ENCODE measurements at places on chromosomes 3 and 15. TPM values are rescaled to one million over a fixed set of nuclear protein-coding genes. Genes with fewer than 3 reads are reported as not detected.
A peak's percentile ranks its signal among the peaks of the same experiment; 100 is the strongest.

Gene RASL12
- 3.7 TPM for total RNA-seq

- no peak overlapping the region for H3K4me3 ChIP-seq
- H3K4me1 ChIP-seq: peaks cover 2% of the 10 kb centered on the region
- peaks cover 38% of the 10 kb centered on the region for H3K27me3 ChIP-seq
- no peak for DNase-seq
- H3K27ac ChIP-seq: no peak overlapping the region
- H3K36me3 ChIP-seq: no peaks in the 10 kb centered on the region
These were observed 15.7 kb upstream of the AEN start for GRCh38 chr15:88605189-88606069.

DNA sequence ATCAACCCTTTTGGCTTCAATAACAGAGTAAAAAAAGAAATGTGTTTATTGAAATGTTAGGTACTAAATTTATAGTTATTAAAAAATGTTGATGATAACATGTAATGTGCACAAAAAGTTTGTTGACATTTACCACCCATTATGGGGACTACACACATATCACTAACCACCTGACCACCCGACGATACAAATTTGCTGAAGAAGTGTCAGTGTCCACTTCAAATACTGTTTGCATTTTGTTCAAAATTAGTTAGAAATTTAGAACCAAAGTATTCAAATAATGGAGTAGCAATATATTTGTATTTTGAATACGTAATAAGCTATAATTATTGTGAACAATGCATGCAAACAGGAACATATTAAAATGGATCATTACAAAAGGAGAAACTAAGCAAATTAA lies 54.4 kb downstream of the KCNH8 start:
- no peaks in the 10 kb centered on the region for H3K4me1 ChIP-seq
- no peak overlapping the region for H3K27ac ChIP-seq
- no peaks in the 10 kb centered on the region for H3K27me3 ChIP-seq

Gene HESX1
- total RNA-seq: not detected

Gene PRR23E
- not detected for total RNA-seq

Gene ILDR1
- not detected for total RNA-seq

Gene SUCNR1
- 0.20 TPM for total RNA-seq

DNA sequence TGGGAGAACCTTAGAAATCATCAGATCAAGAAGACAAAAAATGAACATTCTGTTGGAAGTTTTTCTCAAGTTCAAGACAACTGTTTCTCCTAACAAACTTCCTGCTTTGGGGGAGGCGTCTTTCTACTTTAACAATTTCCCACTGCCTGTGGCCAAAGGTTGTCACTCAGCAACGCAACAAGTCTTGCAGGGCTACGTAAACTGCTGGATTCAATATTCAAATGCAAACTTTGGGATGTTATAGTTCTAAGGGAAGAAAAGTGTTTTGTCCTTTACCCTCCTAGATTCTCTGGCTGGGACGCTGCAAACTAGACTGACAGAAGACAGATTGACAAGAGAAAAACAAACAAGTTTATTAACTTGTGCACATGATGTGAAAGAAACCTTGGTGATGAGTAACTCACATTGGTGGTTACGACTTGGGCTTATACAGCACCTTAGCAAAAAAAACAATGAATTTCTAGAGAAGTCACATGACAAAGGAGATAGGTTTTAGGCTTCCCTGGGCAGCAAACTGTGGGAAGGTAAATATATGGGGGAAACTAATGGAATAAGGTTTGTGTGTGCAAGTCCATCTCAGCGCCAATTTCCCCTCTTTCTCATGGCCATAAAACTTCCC lies 34.0 kb upstream of the ARPIN start:
- H3K4me1 ChIP-seq: peaks cover 4% of the 10 kb centered on the region
- DNase-seq: no peak
- H3K27ac ChIP-seq: no peak overlapping the region
- no peak overlapping the region for H3K4me3 ChIP-seq

- no peaks in the 10 kb centered on the region for H3K27me3 ChIP-seq
- H3K27ac ChIP-seq: no peak overlapping the region
- H3K36me3 ChIP-seq: no peaks in the 10 kb centered on the region
- H3K4me3 ChIP-seq: no peak overlapping the region
- DNase-seq: no peak
- H3K4me1 ChIP-seq: peaks cover 4% of the 10 kb centered on the region
These were observed 130.2 kb upstream of the COL8A1 start for GRCh38 chr3:99508191-99508590.

Gene PRTG
- total RNA-seq: 0.71 TPM

Gene SLC51A
- total RNA-seq: not detected

Gene GOLGA8S
- total RNA-seq: not detected

- DNase-seq: no peak
- no peaks in the 10 kb centered on the region for H3K4me1 ChIP-seq
- no peaks in the 10 kb centered on the region for H3K36me3 ChIP-seq
- H3K27ac ChIP-seq: no peak overlapping the region
These were observed 36.7 kb upstream of the LHFPL4 start for GRCh38 chr3:9590282-9590791.

DNA sequence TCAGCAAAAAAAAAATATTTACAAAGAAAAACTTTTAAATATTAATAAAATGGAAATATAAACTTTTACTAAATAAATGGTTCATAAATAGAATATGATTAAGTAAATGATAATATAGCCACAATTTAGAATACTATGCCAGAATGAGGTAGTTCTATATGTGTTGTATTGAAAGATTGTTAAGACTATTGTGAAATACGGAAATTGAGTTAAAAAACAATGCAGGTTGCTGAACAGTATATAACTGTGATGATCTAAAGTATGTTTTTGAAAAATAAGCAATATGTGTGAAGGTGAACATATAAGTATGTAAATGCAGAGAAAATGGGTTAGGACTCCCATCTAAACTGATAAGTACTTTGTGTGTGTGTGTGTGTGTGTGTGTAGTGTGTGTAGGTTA lies 1.2 kb downstream of the ZNF35 start:
- H3K27ac ChIP-seq: no peak overlapping the region
- no peaks in the 10 kb centered on the region for H3K27me3 ChIP-seq
- no peak for DNase-seq
- peaks cover 43% of the 10 kb centered on the region for H3K36me3 ChIP-seq

DNA sequence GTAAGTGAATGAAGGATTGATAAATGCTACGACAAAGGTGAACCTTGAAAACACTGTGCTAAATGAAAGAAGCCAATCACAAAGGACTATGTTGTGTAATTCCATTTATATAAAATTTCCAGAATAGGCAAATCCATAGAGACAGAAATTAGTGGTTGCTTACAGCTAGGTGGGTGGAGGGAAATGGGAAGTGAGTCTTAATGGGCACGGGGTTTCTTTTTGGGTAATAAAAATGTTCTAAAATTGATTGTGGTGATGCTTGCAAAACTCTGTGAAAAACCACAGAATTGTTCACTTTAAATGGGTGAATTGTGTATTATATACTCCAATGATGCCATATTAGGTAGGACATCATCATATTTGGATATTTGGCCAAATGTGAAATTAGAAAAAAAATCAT lies 20.9 kb upstream of the TEX9 start:
- no peak overlapping the region for H3K27ac ChIP-seq
- no peak for DNase-seq
- no peaks in the 10 kb centered on the region for H3K27me3 ChIP-seq
- H3K4me1 ChIP-seq: no peaks in the 10 kb centered on the region

Gene WDR73
- total RNA-seq: 11.7 TPM

- H3K4me1 ChIP-seq: no peaks in the 10 kb centered on the region
- no peak overlapping the region for H3K27ac ChIP-seq
- no peaks in the 10 kb centered on the region for H3K27me3 ChIP-seq
- DNase-seq: no peak
These were observed 36.9 kb upstream of the DYNC1LI1 start for GRCh38 chr3:32607522-32607921.

Gene ITIH4
- total RNA-seq: 20.4 TPM

- DNase-seq: no peak
- no peaks in the 10 kb centered on the region for H3K36me3 ChIP-seq
- no peak overlapping the region for H3K4me3 ChIP-seq
- no peak overlapping the region for H3K27ac ChIP-seq
These were observed 58.2 kb downstream of the CFAP20DC start for GRCh38 chr3:58991623-58992022.

DNA sequence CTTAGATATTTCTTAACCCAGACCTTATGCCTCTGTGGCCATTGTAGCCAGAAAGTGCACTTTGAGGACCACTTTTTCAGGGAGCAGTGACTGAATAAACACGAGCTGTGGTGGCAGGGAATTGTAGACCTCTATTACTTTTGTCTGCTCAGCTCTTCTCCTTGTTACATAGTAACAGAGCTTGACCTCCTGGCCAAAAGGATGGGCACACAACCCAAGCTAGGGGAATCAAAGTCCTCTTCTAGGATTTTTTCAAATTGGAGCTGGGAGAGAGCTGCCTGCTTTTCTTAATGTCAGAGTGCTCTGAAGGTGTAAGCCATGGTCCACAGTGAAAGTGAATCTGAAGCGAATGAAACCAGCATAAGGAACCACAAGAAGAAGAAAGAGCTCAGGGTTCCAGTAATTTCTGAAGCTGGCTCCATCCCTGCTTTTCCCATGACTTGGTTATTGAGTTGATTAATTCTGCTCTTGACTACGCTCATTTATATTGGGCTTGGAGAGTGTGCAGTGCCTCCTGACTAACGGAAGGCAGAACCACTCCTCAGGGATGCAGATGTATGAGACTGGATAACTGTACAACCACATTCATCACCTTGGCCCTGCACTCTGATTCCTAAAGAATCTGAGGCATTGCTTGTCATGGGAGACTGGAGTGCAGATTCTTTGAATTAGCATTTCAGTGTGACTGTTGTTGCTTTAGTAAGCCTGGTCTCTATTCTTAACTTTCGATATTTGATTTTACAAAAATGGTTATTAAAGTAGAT lies 60.9 kb downstream of the TLNRD1 start:
- no peaks in the 10 kb centered on the region for H3K36me3 ChIP-seq
- H3K27me3 ChIP-seq: no peaks in the 10 kb centered on the region
- DNase-seq: no peak
- H3K4me3 ChIP-seq: no peak overlapping the region
- H3K4me1 ChIP-seq: no peaks in the 10 kb centered on the region
- H3K27ac ChIP-seq: no peak overlapping the region

DNA sequence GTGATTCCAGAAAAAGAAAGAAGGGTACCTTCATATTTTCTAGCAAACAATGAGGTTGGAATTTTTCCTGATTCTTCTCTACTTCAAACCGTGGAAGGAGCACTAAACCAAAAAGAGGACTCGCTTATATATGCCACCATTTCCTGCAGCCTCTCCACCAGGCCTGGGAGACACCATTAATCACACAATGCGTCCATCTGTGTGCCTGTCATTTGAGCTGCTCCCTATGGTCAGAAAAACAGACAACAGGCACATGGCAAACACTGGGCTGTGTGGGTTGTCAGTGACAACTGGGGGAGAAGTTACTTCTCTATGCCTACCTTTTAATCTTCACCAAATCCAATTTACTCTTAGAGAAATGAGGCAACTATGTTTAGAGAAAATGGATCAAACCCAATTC lies 71.9 kb downstream of the NR2F2 start:
- no peaks in the 10 kb centered on the region for H3K36me3 ChIP-seq
- no peak overlapping the region for H3K4me3 ChIP-seq
- no peak overlapping the region for H3K27ac ChIP-seq
- peaks cover 16% of the 10 kb centered on the region for H3K27me3 ChIP-seq
- no peak for DNase-seq

Gene FBXW12
- not detected for total RNA-seq

Gene CLDN18
- total RNA-seq: not detected

DNA sequence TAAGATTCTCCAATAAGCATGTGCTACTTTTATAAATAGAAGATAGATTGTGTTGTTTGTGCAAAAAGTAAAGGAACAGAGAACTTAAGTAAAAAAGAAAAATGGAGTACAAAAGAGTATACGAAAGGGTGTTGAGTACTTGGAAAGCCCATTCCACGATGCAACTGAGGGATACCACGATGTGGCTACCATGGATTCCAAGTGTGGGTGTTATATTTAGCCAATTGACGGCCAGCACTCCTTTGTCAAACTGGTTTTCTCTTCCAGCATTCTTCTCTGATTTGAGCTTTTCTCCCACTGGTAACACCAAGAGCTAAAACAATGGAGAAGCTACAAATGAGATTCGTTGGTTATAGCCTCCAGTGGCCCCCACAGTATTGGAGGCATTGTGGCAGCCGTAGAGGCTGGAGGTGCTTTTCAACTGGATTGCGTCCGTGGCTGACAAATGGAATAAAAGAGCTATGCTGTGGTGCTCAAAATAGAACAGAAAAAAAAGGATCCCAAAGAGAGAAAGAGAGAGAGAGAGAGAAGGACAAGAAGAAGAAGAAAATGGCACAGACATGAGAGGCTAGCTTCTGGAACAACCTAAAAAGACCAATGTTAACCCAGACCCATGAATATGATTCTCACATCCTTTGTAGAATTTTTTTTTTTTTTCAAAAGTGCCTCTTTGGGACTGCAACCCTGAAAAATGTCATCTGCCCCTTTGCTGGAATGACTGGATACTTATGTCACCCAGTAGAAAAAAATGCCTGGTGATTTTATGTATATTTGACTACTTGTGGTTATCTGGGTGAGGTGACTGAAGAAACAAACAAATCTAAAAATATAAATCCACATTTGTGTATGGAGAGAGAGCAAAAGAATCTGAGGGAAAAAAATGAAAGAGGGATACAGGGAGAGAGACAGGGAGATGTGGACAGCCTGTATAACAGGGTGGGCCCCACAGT lies 345.1 kb downstream of the RORA start:
- no peaks in the 10 kb centered on the region for H3K27me3 ChIP-seq
- H3K27ac ChIP-seq: no peak overlapping the region
- H3K36me3 ChIP-seq: no peaks in the 10 kb centered on the region
- H3K4me3 ChIP-seq: no peak overlapping the region
- peaks cover 15% of the 10 kb centered on the region for H3K4me1 ChIP-seq

DNA sequence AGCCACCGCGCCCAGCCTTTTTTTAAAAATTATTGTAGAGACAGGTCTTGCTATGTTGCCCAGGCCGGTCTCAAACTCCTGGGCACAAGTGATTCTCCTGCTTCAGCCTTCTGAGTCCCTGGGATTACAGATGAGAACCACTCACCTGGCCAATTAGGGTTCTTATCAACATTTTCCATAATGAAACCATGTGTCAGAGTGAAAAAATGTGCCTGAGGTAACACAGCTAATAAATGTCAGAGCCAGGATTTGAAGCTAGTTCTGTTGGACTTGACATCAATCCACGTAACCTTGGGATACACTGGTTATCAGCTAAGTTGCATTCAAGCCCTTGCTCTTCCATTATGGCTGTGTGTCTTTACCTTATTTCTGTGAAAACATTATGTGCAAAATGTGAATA lies 29.1 kb downstream of the CHST14 start:
- H3K4me1 ChIP-seq: no peaks in the 10 kb centered on the region
- no peak overlapping the region for H3K27ac ChIP-seq
- no peaks in the 10 kb centered on the region for H3K27me3 ChIP-seq
- no peaks in the 10 kb centered on the region for H3K36me3 ChIP-seq

GRCh38 chr15:85763157-85763556 lies 31.6 kb downstream of the KLHL25 start:
- no peaks in the 10 kb centered on the region for H3K27me3 ChIP-seq
- no peaks in the 10 kb centered on the region for H3K36me3 ChIP-seq
- H3K4me1 ChIP-seq: peaks cover 43% of the 10 kb centered on the region
- DNase-seq: peak; percentile 89
- H3K4me3 ChIP-seq: no peak overlapping the region
- H3K27ac ChIP-seq: peak overlapping the region; percentile 69

All from gastrocnemius medialis (tissue), 4 donors.